ENCODE measurements at places on chromosomes 2 and 18.

- no peak for DNase-seq
These were observed 49.6 kb downstream of the ZBTB7C start for GRCh38 chr18:48359626-48360025.

DNA sequence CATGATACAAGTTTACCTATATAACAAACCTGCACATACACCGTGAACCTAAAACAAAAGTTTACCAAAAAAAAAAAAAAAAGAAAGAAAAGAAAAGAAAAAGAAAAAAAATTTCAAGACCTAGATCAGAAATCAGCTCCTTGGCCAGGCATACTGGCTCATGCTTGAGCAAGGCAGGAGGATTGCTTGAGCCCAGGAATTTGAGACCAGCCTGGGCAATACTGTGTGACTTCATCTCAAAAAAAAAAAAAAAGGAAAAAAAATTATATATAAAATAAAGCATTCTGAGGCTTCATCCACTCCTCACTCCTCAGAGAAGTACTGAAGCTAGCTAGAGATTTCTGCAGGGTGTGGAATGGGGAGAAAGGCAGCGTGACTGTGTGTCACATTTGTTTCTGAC, 11.8 kb upstream of the PROC start:
- DNase-seq: no peak

DNA sequence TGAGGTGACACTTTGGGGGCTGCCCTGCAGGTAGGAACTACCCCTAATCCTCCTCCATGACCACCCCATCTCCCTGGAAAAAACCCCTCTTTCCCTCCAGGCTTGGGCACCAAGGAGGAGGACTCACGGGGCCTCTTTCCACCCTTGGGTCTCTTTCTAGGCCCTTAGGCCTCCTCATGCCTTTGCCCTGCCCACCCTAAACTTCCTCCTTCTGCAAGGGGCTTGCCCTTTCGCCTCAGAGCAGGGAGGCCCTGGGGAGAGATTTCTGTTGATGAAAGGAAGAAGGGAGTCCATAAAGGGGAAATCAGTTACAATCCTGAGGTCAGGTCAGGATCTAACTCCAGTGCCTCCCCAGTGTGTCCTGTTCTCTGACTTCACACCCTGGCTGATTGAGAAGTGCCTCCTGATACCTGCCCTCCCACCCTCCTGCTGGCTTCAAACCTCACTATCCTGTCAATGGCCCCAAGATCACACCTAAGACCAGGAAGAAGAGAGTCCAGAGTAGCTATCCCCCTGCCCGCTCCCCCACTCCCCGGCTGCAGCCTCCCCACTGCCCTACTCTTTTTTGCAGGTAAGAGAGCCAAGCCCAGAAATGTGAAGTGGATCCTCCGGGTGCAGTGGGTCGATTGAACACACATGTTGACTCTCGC, 16.7 kb upstream of the TNS1 start:
- no peak for DNase-seq

- DNase-seq: no peak
These were observed 825.1 kb downstream of the RNF144A start for GRCh38 chr2:7742301-7742700.

- no peak for DNase-seq
These were observed 10.6 kb upstream of the MOCOS start for GRCh38 chr18:36176711-36177110.

- DNase-seq: no peak
These were observed 165.0 kb downstream of the LNPK start for GRCh38 chr2:175837046-175837445.

- no peak for DNase-seq
These were observed 47.3 kb upstream of the SLC38A11 start for GRCh38 chr2:165002638-165003037.

- DNase-seq: no peak
These were observed 59.4 kb downstream of the KCNG2 start for GRCh38 chr18:79857082-79857671.

DNA sequence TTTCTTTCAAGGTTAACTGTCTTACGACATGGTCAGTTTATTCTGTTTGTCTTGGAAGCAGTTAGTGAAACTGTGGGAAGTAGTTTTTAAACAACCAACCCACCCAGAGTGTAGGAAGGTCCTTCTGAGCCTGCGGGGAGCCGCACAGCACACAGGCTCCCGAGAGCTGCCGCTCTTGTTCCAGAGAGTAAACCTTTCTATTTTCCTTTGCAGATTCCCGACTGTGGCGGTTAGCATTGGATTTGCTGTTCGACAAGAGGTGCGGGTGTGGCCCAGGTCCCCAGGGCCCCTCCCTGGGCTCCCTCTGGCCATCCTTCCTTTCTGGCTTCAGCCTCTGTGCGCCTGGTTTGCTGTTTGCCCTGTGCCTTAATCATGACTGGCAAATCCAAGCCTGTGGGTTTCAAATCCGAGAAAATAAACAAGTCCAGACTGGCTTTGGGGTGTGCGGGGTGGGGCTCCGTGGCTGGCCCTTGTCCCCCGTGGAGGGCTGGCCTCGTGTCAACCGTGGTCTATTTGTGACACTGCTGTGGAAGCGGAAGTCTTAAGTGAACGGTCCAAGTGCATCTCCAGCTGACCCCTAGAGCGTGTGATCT, 30.7 kb downstream of the IMPA2 start:
- DNase-seq: no peak

GRCh38 chr2:210086292-210086691, 83.9 kb downstream of the RPE start:
- no peak for DNase-seq
